ENCODE measurements at places on chromosomes 1 and 21.

DNA sequence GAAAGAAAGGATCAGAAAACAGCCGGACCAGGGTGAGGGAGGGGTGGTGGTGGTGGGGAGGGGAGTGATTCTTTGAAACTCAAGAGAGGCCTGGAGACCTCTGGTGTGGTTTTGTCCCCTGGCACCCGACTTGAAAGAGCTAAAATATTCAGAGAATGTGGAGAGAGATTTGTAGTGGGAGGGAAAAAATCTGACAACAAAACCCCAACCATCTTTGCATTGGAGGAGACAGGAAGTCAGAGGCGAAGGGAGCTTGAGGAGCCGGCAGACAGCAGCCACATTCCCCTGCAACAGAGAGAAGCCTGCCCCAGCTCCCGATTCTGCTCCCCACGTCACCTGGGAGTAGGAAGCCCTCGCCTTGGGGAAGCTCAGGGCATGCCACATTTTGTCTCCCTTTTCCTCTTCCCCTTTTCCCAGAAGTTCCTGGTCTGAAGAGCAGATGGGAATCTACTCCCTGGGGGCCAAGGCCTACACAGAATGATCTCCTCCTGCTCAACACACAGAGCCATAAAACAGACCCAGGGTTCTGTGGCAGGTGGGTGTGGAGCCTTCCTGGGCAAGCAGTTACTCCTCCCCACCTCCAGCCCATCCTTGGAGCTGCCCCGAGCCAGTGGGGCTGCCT, 84.9 kb downstream of the ITPKB start:
- DNase-seq, result no peak

- no peak for DNase-seq
These were observed 1181.9 kb upstream of the PRMT6 start for GRCh38 chr1:105874621-105875020.

- no peak for DNase-seq
These were observed 1360.5 kb upstream of the ADGRL4 start for GRCh38 chr1:80367058-80367457.

- no peak for DNase-seq
These were observed 9.3 kb upstream of the DCAF6 start for GRCh38 chr1:167927046-167927754.

DNA sequence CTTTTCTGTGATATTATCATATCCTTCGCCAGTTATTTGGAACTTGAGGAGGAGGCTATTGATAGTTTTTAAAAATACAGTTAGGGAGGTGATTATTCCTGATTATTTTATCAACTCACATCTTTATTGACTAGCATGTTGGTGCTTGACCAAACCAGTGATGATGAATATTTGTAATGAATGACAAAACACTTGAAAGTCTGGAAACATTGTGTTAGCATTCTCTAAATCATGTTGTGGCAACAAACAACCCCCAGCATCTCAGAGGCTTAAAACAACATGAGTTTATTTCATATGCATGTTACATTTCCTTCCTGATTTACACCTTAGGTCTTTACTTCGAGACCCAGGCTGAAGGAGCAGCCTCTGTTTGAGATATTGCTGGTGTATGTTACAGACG, 10.7 kb upstream of the JUN start:
- no peak for DNase-seq

- peak; percentile 94 for DNase-seq
These were observed 4.9 kb upstream of the TNFRSF1B start for GRCh38 chr1:12161662-12162458.

- no peak for DNase-seq
These were observed 40.5 kb downstream of the PATJ start for GRCh38 chr1:61782771-61783170.

- DNase-seq, result no peak
These were observed 336.7 kb downstream of the DUSP10 start for GRCh38 chr1:221405146-221405545.

- DNase-seq, result no peak
These were observed at the start of gene LEFTY2 for GRCh38 chr1:225941187-225941941. Gene LEFTY2, minus strand, starts transcription at chr1:225941220. Its CDS starts 80 bp downstream, at chr1:225941140.

- no peak for DNase-seq
These were observed 6.9 kb upstream of the GALE start for GRCh38 chr1:23807453-23807852.

- peak; percentile 13 for DNase-seq
These were observed 84.2 kb downstream of the LBR start for GRCh38 chr1:225343618-225344017.

DNA sequence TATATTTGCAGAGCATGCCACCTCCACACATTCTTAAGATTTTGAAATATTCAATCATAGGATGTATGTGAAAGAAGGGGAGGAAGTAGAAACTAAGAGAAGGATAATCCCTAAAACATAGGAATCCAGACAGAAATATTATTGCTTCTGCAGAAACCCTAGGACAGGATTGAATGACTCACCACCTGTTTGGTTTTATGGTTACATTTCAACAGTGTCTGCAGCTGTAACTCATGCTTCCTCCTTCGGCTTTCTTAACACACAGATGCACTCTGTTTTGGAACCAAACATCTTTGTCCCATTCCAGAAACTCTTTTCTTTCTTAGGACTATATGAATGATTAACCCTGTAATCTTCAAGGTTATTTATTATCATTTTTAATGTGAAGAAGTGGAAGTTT, 20.7 kb downstream of the RGS7 start:
- no peak for DNase-seq
